ENCODE measurements at places on chromosomes 11 and 22.
A peak's percentile ranks its signal among the peaks of the same experiment; 100 is the strongest.

GRCh38 chr11:87128372-87128771 is 90.6 kb downstream of the TMEM135 start:
- no peak for DNase-seq

DNA sequence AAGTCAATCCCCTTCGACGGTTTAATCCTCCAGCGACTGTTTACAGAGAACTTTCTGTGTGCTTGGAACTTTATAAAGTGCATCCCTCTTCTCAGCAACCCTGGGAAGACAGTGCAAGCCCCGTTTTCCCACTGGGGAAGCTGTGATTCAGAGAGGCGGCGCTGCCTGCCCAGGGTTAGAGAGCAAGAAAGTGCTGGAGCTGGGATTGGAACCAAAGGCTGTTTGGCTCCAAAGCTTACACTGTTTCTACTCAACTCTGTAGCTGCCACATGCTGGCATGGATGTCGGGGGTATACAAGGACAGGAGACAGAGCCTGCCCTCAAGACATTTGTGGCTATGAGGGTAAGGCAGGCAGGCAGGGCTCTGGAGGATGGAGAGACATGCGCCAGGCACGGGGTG is 13.0 kb downstream of the FBLN1 start:
- DNase-seq = no peak

- no peak for DNase-seq
Observed at GRCh38 chr11:75539459-75540334, 14.0 kb upstream of the GDPD5 start.

DNA sequence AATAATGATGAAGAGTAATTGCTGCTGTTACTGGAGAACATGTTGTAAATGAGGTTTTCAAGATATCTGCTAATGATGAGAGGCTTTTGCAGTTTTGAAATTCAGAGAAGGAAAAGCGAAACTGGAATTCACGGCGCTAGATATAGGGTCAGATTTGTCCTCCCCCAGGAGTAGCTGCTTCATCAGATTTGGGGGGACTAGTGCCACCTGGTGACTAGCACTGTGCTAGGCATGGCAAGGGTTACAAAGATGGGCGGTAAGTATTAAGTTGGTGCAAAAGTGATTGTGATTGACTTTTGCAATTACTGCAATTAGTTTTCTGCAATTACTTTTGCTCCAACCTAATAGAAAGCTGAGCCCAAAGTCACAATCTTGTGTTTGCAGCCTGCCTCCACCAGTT is 879.9 kb upstream of the TENM4 start:
- DNase-seq = no peak

DNA sequence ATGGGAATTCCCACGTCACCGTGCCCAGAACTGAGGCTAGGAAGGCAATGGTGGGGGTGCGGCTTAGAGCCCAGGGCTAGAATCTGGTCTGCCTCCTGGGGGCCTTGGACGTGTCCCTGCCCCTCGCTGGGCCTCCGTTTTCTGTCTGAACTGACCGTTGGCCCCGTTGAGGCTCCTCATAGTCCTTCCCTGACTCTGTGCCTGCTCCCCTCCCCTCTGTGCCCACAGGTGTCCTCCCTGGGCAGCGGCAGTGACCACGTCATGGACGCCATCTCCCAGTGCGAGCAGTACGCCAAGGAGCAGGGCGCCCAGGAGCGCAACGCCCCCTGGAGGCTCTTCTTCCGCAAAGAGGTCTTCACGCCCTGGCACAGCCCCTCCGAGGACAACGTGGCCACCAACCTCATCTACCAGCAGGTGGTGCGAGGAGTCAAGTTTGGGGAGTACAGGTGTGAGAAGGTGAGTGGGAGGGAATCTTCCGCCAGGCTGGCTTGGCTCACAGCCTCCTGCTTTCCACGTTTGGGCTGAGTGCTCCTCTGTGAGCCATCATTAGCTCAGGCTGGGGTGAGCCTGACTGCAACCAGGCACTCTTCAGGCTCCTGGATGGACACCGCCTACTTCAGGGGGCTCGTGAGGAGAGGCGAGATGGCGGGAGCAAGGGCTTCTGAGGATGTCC is 63.9 kb downstream of the MYO7A start:
- peak; percentile 39 for DNase-seq

GRCh38 chr11:117716521-117717440 is 80.2 kb downstream of the DSCAML1 start:
- no peak for DNase-seq

DNA sequence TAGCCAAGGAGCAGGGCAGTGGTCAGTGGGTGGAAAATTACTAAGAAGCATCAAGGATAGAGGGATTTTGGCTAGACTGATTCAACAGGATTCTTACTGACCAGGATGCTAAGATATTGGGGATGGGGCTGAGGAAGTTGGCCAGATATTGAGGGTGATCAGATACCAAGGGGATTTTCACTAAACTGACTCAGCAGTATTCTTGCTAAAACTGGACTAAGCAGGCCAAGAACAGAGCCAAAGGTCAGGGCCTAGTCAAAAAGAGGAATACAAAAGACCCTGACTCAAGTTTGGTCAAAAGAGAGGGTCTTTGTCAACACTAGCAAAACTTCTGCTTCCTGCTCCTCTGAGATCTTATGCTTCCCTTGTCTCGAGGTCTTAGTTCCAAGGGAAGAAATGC is 38.6 kb upstream of the DEUP1 start:
- no peak for DNase-seq

DNA sequence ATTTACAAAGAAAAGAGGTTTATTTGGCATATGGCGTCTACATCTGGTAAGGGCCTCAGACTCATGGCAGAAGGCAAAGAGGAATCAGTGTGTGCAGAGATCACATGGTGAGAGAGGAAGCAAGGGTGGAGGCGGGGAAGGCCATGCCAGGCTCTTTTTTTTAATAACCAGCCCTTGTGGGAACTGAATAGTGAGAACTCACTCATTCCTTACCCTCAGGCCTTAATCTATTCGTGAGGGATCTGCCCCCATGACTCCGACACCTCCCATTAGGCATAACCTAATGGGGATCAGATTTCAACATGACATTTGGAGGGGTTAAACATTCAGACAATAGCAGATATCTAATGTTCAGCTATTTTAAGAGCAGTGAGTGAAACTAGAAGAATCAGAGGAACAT is 55.7 kb downstream of the ATM start:
- DNase-seq = no peak

DNA sequence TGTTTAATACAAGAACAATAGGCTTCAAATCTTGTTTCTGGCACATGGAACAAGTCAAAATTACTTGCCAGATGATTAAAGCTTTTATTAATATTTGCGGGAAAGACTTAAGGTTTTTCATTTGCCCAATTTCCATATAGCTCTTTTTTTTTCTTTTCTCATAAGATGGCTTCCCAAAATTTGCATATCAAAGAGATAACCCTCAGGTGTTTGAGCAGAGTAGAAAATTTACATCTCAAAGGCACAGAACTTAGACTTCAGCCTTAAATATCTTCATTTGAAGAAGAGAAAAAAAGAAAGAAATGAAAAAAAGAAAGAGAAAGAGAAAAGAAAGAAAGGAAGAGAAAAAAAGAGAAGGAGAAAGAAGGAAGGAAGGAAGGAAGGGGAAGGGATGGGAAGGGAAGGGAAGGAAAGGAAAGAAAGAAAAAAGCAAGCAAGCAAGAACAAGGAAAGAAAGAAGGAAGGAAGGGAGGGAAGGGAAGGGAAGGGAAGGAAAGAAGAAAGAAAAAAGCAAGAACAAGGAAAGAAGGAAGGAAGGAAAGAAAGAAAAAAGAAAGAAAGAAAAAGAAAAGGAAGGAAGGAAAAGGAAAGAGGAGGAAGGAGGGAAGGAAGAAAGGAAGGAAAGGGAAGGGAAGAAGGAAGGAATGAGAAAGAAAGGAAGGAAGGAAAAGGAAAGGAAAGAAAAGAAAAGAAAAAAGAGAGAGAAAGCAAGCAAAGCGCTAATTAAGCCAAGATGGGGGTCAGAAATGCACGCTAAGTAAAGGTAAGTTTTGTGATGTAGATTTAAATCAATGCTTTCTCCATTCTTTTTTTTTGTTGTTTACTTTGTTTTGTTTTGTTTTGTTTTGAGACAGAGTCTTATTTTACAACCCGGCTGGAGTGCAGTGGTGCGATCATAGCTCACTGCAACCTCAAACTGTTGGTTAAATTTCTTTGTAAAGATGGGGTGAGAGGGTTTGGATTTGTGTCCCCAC is 20.2 kb upstream of the IFITM3 start:
- DNase-seq = no peak

- no peak for DNase-seq
Observed at GRCh38 chr11:108009497-108010370, 1.0 kb downstream of the CUL5 start.

DNA sequence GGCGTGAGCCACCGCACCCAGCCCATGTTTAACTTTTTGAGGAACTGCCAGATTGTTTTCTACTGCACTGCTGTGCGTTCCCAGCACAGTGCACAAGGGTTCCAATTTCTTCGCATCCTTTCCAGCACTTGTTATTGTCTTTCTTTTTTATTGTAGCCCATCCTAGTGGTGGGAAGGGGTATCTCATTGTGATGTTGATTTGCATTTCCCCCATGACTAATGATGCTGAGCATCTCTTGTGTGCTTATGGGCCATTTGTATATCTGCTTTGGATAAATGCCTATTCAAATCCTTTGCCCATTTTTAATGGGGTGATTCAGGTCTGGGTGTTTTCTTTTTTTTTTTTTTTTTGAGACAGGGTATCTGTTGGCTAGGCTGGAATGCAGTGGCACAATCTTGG is 36.6 kb upstream of the SYT7 start:
- DNase-seq = no peak

GRCh38 chr22:22871536-22872278 is 15.9 kb upstream of the IGLL5 start:
- no peak for DNase-seq

- no peak for DNase-seq
Observed at GRCh38 chr11:34114471-34114870, 9.0 kb downstream of the NAT10 start.

- no peak for DNase-seq
Observed at GRCh38 chr22:47250995-47251765, 488.7 kb downstream of the TBC1D22A start.

- DNase-seq = peak; percentile 87
Observed at GRCh38 chr11:115324581-115325432, 179.4 kb downstream of the CADM1 start.

- DNase-seq = no peak
Observed at GRCh38 chr22:29172216-29172615, 33.5 kb upstream of the EMID1 start.

DNA sequence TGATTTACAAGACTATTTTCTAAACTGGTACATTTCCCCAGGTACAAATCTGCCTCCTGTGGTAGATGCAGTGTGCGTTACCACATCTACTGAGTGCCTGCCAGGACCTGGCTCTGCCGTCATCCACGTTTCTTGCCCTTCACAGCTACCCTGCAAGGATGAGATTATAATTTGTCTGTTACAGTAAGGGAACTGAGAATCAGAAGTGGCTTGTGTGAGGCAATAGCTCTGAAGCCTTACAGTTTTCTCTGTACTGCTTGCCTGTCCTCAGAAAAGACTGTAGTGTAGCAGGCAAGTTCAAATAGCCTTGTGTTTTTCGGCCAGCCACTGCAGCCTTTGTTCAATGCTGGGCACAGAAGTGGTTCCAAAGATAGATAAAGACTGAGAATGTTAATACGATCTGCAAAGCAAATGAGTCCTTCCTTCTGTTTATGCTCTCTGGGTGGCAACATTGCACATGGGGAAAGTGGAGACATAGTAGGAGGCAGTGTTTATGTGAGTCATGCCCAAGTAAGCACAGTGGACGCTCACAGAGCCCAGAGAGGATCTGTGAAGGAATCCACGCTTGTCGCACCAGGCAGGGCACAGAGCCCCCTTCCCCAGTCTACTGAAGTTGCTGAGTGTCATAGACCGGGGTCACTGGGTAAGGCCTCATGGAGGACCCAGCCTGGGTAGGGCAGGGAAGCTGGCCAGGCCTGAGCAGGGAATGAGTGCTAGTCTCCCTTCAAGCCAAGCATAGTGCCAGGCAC is 49.1 kb downstream of the MICAL2 start:
- no peak for DNase-seq

- no peak for DNase-seq
Observed at GRCh38 chr11:15141381-15141780, 26.7 kb downstream of the INSC start.

DNA sequence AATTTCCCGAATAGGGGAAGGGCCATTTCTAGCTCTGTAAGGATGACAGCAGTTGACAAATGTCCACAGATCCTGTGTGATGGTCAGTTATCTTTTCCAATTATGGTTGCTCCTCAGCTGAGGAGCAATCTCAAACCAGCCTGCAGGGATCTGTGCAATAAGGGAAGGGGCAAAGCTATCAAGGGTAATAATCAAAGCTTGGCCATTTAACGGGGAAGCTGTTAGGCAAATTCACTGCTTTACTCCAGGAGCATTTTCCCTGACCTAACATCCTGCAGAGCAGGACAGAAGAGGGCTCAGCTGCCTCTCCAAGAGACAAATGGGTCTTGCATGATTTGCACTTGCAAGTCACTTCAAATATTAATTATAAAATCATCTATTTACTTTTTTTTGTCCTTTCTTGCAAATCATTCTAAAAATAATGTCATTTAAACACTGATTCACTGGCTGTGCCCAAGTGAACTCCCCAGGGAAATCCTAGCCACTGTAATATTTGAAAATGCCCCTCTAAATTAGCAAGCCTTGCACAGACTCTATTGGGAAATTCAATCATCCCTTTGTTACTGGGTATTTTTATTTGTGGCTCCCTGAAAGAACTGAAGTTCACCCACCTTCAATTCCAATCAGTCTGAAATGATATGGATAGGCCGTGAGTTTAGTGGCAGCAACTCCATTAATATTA is 1256.7 kb downstream of the LRRC4C start:
- no peak for DNase-seq

GRCh38 chr11:45769960-45770359 is 35.0 kb upstream of the SLC35C1 start:
- no peak for DNase-seq

DNA sequence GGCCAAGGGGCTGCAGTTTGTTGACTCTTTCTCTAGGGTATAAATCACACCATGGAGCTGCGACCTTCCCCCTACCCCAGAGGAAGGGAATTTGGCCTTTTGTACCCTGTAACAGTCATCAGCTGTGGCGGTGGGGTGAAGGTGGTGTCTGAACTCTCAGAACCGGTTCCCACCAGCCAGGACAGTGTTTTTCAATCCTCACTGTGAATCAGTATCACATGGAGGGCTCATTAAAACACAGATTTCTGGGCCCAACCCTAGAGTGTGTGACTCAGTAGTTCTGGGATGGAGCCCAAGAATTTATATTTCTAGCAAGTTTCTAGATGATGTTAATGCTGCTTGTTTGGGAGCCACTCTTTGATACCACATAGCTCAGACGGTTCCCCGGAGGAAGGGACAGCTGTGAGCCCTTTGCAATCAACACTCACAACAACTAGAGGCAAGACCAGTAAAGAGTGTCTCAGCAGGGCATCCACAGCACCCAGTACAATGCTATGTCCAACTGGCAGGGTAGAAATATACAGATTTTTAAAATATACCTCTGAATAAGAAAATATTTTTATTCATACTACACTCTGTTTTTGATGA is 43.9 kb upstream of the FAT3 start:
- DNase-seq = no peak

GRCh38 chr11:59145534-59145933 is 2.9 kb downstream of the FAM111A start:
- no peak for DNase-seq

Data from NCI-H187 treated with DMSO at 0.1 percent for 48 hours (cell line).